ENCODE measurements at places on chromosomes 11 and 22.

DNA sequence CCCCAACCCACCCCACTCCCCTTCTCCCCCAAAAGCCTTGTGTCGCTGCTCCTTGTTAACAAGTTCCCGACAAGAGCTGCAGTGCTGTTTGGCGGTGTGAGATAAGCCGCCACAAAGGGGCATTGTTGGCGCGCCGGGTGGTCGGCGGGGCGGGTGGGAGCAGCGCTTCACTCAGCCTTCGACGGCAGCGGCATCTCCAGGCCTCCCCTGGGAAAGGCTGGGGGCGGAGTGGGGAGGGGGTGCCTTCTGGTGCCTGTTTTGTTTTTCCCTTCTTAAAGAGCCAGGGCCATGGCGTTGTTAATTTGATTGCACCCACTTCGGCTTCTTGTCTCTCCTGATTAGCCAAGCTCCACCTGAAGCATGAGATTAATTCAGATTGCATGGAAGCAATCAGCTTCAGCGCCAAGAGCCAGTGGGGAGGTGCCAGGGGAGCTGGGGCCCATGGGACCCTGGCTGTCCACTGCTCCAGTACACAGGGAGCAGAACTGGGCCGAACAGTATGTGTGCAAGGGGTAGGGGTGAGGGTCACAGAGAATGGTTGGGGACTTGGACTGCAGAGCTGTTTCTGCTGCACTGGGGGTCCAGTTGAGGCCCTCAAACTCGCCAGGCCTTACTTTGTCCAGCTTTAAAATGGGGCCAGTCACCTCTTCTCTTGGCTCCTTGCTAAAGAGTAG, 165.1 kb downstream of the CEP164 start:
- DNase-seq = no peak

DNA sequence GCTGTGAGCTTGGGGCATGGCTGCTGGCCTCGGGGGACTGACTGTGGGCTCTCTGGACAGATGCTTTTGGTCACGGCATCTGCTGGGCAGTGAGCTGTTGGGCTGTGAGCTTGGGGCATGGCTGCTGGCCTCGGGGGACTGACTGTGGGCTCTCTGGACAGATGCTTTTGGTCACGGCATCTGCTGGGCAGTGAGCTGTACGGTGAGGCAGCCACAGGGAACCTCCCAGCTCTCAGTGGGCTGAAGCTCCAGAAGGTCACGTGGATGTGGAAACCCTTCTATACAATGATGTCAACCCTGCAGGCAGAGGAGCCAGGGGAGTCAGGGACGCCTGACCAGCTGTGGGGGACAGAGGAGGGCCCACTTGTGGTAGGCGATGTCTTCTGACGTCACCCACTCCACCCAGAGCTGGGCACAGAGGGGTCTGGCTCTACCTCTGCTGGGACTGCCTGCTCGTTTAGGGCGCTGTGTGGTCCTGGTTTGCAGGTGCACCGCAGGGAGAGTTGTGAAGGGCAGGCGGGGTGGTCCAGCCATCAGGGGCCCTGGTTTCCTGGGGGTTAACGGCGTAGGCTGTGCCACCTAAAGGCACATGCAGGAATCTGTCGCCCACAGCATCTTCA, 1331.3 kb downstream of the BRD1 start:
- DNase-seq = no peak

GRCh38 chr22:19871023-19871844, 16.6 kb upstream of the GNB1L start:
- no peak for DNase-seq

- no peak for DNase-seq
Observed at GRCh38 chr22:37420686-37421467, 6.4 kb downstream of the ELFN2 start.

- no peak for DNase-seq
Observed at GRCh38 chr11:10551290-10551592, 10.3 kb upstream of the RNF141 start.
